ENCODE measurements at places on chromosomes 5 and 9. TPM values are rescaled to one million over a fixed set of nuclear protein-coding genes. Genes with fewer than 3 reads are reported as not detected.

LCN15 gene
- total RNA-seq = not detected

AHRR gene
- 0.63 TPM for total RNA-seq

BSPRY gene
- not detected for total RNA-seq

GABRP gene
- total RNA-seq = not detected

DNA sequence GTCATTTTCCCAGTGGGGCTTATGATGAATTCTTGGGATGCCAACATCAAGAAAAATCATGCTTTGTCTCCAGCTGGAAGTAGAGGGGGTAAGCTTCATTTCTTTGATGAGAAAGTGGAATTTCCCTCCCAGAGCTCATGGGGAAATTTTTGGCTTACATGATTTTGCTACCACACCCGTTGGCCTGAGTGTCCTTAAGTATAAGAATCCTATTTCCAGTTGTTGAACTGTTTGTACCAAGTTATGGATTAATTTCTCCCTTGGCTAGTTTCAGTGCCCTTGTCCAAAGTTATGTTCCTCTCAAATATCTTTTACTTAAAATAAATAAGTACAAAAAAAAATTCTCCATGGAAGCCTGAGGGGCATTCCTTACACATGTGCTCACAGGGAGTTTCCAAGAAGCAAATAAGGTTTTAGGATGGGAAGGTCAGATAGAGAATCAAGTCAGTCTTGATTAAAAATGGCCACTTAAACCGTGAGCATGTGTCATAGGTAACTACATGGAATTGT, 82.3 kb downstream of the PTCD2 start:
- no peak overlapping the region for H3K27ac ChIP-seq
- H3K36me3 ChIP-seq = no peaks in the 10 kb centered on the region
- no peak overlapping the region for H3K4me3 ChIP-seq
- no peak for DNase-seq
- no peaks in the 10 kb centered on the region for H3K4me1 ChIP-seq
- H3K27me3 ChIP-seq = no peaks in the 10 kb centered on the region

DIRAS2 gene
- not detected for total RNA-seq

DNA sequence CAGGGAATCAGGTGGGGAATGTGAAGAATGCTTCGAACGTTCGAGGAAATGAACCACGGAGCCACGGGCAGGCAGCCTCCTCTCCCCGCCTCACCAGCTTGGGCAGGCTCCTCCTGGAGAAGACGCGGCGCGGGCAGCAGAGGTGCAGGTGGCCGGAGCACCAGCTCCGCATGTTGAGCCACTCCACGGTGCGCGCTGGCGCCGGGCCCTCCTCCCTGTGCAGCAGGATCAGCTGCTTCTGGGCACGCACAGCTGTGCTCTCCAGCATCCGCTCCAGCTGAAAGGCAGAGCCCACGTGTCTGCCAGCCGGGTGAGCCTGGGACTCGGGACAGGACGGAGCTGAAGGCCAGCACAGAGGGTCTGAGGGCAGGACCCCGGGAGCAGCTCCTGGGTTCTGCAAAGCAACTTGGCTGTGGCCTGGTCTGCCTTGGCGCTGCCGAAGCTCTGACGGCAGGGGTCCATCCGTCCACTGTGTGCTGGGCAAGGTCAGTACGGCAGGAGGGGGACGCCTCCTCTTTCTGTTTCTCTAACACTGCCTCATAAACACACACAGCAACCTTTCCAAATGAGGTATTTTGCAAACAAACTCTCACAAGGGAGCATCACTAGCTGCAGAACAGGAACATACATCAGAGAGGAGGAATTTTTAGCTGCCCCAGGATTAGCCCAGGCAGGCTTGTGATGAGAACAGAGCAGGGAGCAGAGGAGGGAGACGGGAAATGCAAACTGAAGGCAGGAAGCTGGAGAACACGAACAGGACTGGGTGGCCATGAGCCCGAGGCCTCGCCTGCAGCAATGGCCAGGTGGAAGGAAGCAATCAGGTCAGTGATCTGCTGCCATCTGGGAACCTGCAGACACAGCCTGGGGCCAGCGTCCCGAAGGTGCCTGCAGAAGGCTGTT, 20.1 kb upstream of the NSMF start:
- no peaks in the 10 kb centered on the region for H3K36me3 ChIP-seq
- no peak overlapping the region for H3K27ac ChIP-seq
- no peak overlapping the region for H3K4me3 ChIP-seq
- no peaks in the 10 kb centered on the region for H3K27me3 ChIP-seq

- peak; percentile 2 for DNase-seq
- H3K36me3 ChIP-seq = no peaks in the 10 kb centered on the region
- no peak overlapping the region for H3K27ac ChIP-seq
- no peak overlapping the region for H3K4me3 ChIP-seq
Measured at GRCh38 chr9:114303977-114304376, 18.9 kb upstream of the ORM1 start.

PCDHAC2 gene
- total RNA-seq = not detected

GRCh38 chr5:176724472-176724871, 77.2 kb downstream of the TSPAN17 start:
- H3K27me3 ChIP-seq = peaks cover 17% of the 10 kb centered on the region
- no peak overlapping the region for H3K27ac ChIP-seq
- peaks cover 29% of the 10 kb centered on the region for H3K4me1 ChIP-seq
- H3K4me3 ChIP-seq = no peak overlapping the region
- H3K36me3 ChIP-seq = no peaks in the 10 kb centered on the region

DNA sequence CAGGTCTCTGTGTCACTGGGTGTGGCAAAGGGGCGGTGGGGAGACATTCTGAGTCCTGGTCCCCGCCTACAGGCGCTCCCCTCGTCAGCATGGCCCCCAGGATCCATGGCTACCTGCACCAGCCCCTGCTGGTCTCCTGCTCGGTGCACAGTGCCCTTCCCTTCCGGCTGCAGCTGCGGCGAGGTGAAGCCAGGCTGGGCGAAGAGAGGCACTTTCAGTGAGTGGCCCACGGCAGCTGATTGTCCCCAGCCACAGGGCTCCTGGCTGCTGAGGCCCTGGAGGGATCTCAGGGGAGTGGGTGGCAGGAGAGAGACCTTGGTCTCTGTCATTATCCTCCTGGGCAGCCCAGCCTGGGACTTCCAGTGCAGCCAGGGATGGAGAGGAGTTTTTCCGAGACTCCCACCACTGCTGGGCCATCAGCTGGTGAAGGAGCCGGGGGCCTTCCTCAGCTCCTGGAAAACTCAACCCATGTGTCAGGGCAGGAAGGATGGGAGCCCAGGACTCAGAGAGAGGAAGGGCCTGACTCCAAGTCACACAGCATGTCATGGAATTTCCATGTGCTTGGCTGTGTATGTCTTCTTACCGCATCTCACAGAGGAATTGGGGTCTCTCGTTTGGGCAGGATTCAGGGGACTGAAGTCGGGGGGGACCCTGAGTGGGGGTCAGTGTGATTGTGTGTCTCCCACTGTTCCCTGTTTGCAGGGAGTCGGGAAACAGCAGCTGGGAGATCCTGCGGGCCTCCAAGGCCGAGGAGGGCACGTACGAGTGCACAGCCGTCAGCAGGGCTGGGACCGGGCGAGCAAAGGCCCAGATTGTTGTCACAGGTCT, 37.4 kb downstream of the HMCN2 start:
- no peak for DNase-seq
- H3K27me3 ChIP-seq = peaks cover 7% of the 10 kb centered on the region

GRCh38 chr5:134371834-134372340, 518 bp downstream of the UBE2B start:
- H3K27me3 ChIP-seq = no peaks in the 10 kb centered on the region
- peak; percentile 29 for DNase-seq
- H3K27ac ChIP-seq = peak overlapping the region; percentile 97
- H3K4me3 ChIP-seq = peak overlapping the region; percentile 100
- peaks cover 34% of the 10 kb centered on the region for H3K4me1 ChIP-seq
- peaks cover 15% of the 10 kb centered on the region for H3K36me3 ChIP-seq

GRCh38 chr5:178473854-178474253, 116.3 kb downstream of the COL23A1 start:
- no peaks in the 10 kb centered on the region for H3K36me3 ChIP-seq
- no peak for DNase-seq
- H3K27me3 ChIP-seq = no peaks in the 10 kb centered on the region
- H3K27ac ChIP-seq = no peak overlapping the region

PAIP2 gene
- 151 TPM for total RNA-seq

Measured in CD4-positive, alpha-beta T cell (primary cell).